CD14-positive monocyte (primary cell): ENCODE measurements at places on chromosomes 11 and 22. TPM values are rescaled to one million over a fixed set of nuclear protein-coding genes. Genes with fewer than 3 reads are reported as not detected.
A peak's percentile ranks its signal among the peaks of the same experiment; 100 is the strongest.

The TRPM5 gene
- polyA plus RNA-seq = not detected

The MUC6 gene
- polyA plus RNA-seq = not detected in 2 replicates

GRCh38 chr11:33281758-33282157 lies 24.6 kb downstream of the HIPK3 start:
- DNase-seq = no peak

DNA sequence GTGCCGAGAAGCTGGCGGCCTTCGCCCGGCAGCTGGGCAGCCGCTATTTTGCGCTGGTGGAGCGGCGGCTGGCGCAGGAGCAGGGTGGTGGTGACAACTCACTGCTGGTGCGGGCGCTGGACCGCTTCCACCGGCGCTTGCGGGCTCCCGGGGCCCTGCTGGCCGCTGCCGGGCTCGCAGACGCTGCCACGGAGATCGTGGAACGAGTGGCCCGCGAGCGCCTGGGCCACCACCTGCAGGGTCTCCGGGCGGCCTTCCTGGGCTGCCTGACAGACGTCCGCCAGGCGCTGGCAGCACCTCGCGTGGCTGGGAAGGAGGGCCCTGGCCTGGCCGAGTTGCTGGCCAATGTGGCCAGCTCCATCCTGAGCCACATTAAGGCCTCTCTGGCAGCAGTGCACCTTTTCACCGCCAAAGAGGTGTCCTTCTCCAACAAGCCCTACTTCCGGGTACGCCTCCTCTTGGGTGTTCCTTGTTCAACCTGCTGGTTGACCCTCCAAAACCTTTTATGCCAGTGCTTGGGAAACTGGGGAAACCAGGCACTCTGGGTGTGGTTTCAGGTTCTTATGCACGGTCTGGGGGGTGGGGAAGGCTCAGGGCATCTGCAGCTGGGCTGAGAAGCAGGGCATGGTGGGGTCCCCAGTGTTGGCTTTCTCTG lies 3.1 kb upstream of the TM7SF2 start:
- no peak for DNase-seq

DNA sequence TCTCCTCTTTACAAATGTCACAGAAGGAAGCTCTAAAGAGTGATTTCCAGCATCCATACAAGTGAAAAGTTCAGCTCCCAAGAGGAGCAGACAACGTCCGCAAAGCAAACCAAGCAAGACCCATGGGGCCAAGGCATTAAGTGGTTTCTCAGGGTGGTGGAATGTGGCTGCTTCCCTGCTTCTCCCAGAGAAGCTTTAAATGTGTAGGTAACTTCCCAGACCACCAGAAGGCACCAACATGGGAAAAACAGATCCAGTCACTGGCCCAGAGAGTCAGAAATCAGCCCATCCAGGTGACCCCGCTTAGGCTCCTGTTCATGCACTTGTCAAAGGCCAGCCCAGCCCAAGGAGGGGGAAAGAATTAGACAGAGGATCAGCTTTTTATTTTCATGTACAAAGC lies 13.3 kb upstream of the PHF21A start:
- DNase-seq = no peak

- peak; percentile 12 for DNase-seq
Measured at GRCh38 chr11:57751676-57752253, at the start of gene BTBD18. TSS of gene BTBD18 (minus strand) at chr11:57751819. CDS start at chr11:57751188, 631 bp downstream.

GRCh38 chr11:74195828-74196227 lies 24.7 kb downstream of the PPME1 start:
- no peak for DNase-seq

DNA sequence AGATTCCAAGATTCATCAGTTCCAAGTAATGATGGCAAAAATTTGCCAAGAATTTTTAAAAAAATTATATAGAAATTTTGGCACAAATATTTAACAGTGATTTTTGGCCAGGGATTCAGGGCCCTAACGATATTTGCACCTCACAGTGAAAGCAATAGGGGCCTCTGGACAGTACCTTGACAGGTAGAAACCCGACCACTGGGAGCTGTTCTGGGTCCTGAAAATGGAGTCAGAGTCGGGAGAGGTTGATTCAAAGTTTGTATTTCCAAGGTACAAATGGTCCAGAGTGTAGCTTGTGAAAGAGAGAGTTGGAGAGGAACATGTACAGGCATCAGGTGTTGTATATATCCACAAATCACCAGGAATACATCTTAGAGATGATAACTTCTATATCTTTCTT lies 41.6 kb downstream of the MRGPRX2 start:
- no peak for DNase-seq

- DNase-seq = no peak
Measured at GRCh38 chr11:109726061-109726460, 304.1 kb downstream of the C11orf87 start.

DNA sequence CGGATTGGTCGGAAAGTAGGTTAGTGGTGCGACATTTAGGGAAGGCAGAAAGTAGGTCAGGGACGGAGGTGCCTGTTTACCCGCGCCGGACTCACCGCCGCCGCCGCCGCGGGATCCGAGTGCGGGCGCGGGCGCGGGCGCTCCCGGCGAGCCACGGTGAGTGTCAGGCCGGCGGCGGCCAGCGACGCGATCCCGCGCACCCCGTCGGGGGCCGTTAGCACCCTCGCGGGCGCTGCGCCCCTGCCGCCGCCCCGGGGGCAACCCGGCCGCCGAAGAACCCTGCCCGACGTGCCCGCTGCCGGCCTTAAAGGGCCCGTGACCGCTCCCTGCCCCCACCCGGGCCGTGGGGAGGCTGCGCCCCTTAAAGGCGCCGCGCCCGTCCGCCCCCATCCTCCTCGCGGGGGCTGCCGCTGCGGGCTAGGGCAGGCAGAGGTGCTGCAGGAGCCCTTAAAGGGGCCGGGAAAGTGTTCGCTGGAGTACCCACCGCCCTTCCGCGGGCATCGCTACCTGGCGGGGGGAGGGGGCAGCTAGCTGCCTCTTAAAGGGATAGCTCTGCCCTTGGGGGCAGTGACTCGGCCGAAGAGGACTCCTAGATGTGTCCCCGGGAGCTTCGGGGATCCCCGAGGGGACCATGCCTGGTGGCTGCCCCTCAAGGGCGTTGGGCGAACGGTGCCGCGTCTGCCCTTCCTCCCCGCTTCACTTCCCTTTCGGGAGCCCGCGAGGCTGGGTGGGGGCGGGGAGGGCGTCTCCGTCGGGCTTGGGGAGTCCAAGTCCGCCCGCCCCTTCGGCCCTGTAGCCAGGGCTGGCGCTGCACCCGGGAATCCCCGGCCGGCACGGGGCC lies at the start of gene BMAL1:
Gene BMAL1, plus strand, starts transcription at position 23 of the 841 bp plus-strand sequence. CDS start 76,519 bp downstream, outside the sequence.
- peak; percentile 72 for DNase-seq
